Stimulated activated CD8-positive, alpha-beta memory T cell treated with anti-CD3 and anti-CD28 coated beads, Interleukin-2, amount 100 ng/mL, for 48 hours (primary cell): ENCODE measurements at places on chromosomes 12 and 14.

DNA sequence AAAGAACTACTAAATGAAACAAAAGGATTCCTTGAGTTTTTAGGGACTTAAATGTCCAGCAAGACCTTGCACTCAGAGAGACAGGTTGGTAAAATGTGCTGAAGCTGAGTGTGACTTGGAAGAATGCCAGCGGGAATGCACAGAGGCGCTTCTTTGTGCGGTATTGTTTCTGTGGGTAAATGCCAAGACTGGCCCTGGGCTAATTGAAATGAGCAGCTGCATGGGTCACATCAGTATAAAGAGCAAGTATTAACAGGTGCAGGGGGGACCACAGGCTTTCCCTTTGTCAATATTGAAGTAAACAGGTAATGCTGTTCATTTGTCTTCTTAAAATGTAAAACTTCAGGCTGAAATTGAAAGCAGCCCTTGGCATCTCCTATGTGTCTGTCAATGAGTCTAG, 74.3 kb downstream of the LMO3 start:
- DNase-seq, result no peak

- no peak for DNase-seq
Observed at GRCh38 chr12:39966256-39966655, 139.6 kb downstream of the SLC2A13 start.

DNA sequence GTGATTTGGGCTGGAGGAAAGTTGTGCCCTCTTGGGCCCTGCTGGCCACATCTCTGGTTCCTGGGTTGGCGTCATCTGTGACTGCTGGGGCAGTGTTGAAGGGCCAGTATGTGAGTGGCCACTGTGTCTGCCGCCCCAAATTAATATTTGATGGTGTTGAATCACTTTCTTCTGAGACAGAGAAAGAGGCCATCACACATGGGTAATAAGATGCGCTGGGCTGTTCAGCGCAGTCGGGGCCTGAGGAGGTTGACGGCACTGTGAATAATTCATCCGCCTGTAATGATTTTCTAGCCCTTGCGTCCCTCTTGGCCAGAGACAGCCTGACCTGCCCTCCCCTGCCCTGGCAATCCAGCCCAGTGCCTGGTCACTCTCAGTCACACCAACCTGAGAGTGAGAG, 56.2 kb upstream of the BEGAIN start:
- DNase-seq, result no peak

- DNase-seq, result no peak
Observed at GRCh38 chr14:89255012-89255411, 162.0 kb downstream of the FOXN3 start.

- DNase-seq, result no peak
Observed at GRCh38 chr12:1573960-1574864, 20.2 kb downstream of the FBXL14 start.
